ENCODE measurements at places on chromosomes 1 and 21. TPM values are rescaled to one million over a fixed set of nuclear protein-coding genes. Genes with fewer than 3 reads are reported as not detected.
A peak's percentile ranks its signal among the peaks of the same experiment; 100 is the strongest.

S100A2 gene
- total RNA-seq, result 27.5 TPM

ATP1A2 gene
- 0.07 TPM for total RNA-seq

ATAD3C gene
- 0.38 TPM for total RNA-seq

DNA sequence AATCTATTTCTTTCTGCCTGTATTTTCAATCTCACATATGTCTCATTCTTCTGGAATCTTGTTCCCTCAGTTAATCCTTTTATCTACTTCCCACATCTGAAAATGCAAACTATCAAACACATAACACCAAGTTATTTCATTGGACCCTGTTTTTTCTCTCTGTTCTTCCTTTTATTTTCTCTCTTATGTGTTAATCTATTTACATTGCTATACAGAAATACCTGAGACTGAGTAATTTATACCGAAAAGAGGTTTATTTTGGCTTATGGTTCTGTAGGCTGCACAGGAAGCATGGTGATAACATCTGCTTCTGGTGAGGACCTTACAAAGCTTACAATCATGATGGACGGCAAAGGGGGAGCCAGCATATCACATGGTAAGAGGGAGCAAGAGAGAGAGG, 247.6 kb downstream of the TGFB2 start:
- DNase-seq, result peak; percentile 4

DNA sequence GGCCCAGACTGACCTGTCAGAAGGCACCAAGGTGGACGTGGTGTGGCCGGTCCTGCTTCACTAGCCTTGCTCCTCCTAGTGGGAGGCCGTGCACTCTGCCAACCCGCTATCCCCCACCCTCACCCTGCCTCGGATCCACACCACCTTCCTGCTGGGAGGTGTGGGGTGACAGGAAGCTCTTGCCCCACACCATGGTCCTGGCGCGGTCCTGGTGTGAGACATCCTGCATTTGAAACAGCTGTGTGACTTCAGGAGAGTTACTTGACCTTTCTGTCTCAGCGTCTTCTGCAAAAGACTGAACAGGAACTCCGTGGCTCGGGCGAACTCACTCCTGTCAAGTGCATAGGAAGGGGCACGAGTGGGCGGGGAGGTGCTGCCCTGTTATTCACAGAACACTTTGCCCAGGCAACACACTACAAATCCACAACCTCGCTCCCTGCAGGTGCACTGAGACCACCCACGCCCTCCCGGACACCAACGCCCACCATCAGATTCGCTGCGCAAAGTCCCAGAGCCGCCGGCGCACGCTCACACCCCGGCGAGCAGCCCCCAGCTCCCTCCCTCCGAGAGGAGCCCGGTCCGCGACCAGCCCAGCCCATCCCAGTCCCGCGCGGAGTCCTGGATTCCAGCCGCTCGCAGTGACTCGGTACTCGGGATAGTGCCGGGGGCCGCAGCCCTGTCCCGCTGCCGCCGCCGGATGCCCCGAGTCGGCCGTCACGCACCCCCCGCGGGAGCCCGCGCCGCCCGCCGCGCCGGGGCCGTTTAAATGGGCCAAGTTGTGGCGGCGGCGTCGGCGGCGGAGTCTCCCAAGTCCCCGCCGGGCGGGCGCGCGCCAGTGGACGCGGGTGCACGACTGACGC, at the start of gene SAMD11:
Gene SAMD11 (plus strand): TSS at position 793 of the 860 bp plus-strand sequence. CDS start 509 bp downstream, outside the sequence.
- no peak for DNase-seq

DNA sequence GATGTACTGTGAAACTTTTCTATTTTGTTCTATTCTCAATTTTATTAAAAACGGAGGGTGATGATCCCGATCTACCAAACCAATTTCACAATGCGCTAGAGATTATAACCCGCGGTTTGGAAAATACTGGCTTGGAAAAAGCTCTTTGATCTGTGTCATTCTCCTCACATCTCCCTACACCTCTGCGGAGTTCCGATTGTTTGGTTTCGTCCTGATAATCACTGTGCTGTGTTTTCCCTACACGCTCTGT, 536 bp upstream of the ABCD3 start:
- no peak for DNase-seq

- DNase-seq, result no peak
These were observed 96.5 kb upstream of the CD34 start for GRCh38 chr1:208007319-208007937.

DNA sequence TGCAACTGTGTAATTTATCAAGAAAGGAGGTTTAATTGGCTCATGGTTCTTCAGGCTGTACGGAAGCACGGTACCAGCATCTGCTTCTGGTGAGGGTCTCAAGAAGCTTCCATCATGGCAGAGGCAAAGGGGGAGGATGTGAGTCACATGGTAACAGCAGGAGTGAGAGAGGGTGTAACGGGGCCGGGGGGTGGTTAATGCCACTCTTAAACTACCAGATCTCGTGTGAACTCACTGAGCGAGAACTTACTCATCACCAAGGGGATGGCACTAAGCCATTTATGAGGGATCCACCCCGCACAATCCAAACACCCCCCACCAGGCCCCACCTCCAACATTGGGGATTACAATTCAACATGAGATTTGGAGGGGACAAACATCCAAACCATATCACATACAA, 21.0 kb upstream of the IFFO2 start:
- DNase-seq, result no peak

DNA sequence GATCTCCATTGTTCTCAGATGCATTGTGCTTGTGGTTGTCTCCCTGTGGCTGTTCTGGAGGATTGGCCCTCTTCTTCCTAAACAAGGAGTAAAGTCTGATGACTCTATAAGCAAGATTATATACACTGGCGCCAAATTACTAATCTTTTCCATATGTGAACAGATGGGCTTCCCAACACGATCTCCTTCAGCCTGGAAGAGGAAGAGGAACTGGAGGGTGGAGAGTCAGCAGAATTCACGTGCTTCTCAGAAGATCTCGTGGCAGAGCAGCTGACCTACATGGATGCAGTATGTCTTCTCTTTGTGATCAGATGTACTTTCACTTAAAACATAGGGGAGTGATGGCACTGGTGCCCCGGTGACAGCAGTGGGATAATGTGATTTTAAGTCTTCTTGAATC, 78.7 kb downstream of the RGL1 start:
- no peak for DNase-seq

DNA sequence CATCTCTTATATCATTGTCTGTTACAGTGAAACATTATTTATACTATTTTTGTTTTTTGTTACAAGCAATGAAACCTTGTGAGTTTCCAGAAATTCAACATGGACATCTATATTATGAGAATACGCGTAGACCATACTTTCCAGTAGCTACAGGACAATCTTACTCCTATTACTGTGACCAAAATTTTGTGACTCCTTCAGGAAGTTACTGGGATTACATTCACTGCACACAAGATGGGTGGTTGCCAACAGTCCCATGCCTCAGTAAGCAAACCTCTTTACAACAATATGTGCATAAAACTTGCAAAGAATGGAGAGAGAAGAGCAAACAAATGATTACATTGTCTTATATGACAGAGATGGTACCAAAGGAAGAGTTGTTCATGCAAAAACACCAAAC, 22.4 kb downstream of the CFHR4 start:
- DNase-seq, result no peak

Measured in kidney epithelial cell (primary cell).